ENCODE measurements at places on chromosomes 4 and X. TPM values are rescaled to one million over a fixed set of nuclear protein-coding genes. Genes with fewer than 3 reads are reported as not detected.
A peak's percentile ranks its signal among the peaks of the same experiment; 100 is the strongest.

GRCh38 chr4:109557433-109557832 lies 2.6 kb upstream of the MCUB start:
- DNase-seq: no peak

- no peak for DNase-seq
Observed at GRCh38 chr4:3203971-3204431, 45.0 kb upstream of the MSANTD1 start.

GRCh38 chr4:23973308-23973855 lies 83.5 kb upstream of the PPARGC1A start:
- no peak for DNase-seq

GRCh38 chrX:13168269-13168668 lies 123.8 kb upstream of the FAM9C start:
- DNase-seq: no peak

DNA sequence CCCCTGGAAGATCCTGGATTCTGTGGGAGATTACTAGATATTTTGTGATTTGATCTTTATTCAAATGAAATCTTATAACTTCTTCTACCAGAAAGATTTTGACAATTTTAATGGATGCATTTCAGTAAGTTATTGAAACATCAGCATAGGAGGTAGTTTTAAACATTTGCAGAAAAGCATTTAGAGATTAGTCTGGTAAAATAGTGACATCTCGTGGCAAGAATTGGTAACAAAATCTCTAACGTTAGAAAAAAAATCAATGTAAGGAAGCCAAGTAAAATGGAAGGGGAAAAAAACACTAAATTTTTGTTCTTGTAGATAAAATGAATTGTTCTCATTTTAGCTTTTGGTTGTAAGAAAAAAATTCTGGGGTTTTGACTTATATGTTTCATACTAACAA lies 73.3 kb downstream of the TASL start:
- no peak for DNase-seq

DNA sequence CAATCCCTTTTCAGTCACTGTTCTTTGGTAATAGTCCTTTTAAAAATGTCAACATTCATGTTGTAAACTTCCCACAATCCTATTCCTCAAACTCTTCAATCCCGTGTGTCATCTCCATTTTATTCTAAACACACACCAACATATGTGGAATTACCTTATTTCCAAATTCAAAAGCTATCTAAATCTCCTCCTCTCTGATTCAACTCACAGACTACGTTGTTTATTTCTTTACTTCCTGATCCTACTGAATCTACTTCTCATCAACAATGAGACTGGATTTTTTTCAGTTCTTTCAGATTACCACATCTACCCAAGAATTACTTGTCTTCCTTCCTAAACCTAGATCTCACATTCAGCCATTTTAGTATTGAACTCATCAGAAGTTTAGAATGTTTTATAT lies 188.2 kb downstream of the GABRB1 start:
- no peak for DNase-seq

- DNase-seq: no peak
Observed at GRCh38 chr4:25760518-25761157, 102.2 kb downstream of the SEL1L3 start.

GRCh38 chrX:19836337-19836736 lies 51.1 kb downstream of the SH3KBP1 start:
- no peak for DNase-seq

GRCh38 chr4:183348136-183348535 lies 25.9 kb upstream of the CLDN24 start:
- DNase-seq: no peak

GRCh38 chr4:17526695-17527477 lies 11.9 kb downstream of the CLRN2 start:
- DNase-seq: peak; percentile 56

DNA sequence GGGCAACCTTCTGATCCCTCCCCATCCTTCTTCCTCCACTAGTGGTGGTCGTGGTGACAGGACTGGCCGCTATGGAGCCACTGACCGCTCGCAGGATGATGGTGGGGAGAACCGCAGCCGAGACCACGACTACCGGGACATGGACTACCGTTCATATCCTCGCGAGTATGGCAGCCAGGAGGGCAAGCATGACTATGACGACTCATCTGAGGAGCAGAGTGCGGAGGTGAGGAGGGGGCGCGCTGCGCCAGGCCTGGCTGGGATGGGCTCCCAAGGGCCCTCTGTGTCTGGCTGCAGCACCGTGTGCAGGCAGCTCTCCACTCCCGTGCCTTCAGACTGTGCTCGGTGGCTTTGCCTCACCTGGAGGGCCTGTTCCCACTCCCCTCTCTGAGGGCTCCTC lies 24.3 kb downstream of the RBM10 start:
- no peak for DNase-seq

DNA sequence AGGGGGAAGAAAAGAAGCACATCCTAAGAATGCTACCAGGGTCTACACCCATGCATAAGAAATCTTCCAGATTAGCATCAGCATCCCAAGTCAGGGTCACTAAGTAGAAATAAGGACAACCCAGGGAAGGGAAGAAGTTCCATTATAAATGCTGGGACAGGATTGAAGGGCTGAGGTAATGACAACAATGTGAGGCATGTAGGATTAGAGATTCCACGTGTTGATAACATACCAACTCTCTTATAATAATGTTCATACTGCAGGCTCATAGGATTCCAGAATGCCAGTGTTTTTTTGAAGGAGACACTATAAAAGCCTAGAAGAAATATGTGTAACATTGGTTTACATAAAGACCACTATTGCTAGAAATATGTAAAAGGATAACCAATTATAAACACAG lies 201.2 kb downstream of the MID1IP1 start:
- no peak for DNase-seq

- DNase-seq: peak; percentile 53
Observed at GRCh38 chr4:108762559-108763225, at the start of gene ETNPPL. Gene ETNPPL, minus strand, starts transcription at chr4:108763053. Its CDS starts 155 bp downstream, at chr4:108762898.

- DNase-seq: no peak
Observed at GRCh38 chr4:136575146-136575545, 957.1 kb downstream of the PCDH18 start.

GRCh38 chr4:7398104-7398423 lies 36.7 kb downstream of the PSAPL1 start:
- DNase-seq: peak; percentile 35

DNA sequence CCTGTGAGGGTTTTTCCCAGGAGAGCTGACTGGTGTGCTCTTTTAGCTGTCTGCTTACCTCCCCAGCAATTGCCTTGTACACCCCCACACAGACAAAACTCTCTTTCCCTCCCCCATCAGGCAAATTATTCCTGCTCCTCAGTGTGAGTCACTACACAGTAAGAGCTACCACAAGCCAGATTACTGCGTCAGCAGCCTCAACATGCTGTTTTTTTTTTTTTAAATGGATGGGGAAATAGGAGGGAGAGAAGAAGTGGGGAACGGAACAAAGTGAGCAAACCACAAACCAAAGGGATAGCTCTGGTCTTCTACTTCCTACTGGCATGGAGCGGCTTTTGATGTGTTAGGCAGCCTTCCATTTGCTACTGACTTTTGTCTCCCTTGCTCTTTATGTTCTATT lies 107.5 kb upstream of the ACSL4 start:
- peak; percentile 42 for DNase-seq

- no peak for DNase-seq
Observed at GRCh38 chrX:42093756-42094155, 170.4 kb upstream of the CASK start.

DNA sequence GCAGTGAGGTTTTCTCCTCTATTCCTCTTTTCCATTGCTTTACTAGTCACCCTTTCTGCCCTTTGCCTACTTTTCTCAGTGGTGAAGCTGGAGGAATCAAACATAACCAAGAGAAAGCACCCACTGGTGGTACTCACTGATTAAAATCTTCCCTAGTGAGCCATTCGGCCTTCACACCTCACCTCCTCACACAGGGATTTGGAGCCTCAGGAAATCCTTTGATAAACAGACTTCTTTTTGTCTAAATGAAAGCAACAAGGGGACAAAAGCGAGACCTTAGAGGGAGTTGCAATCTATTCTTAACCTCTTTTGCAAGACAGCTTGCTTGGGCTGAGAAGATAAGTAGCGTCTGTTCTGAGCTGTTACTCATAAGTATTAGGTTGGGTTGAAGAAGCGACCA lies 572.6 kb downstream of the ZNF674 start:
- no peak for DNase-seq

DNA sequence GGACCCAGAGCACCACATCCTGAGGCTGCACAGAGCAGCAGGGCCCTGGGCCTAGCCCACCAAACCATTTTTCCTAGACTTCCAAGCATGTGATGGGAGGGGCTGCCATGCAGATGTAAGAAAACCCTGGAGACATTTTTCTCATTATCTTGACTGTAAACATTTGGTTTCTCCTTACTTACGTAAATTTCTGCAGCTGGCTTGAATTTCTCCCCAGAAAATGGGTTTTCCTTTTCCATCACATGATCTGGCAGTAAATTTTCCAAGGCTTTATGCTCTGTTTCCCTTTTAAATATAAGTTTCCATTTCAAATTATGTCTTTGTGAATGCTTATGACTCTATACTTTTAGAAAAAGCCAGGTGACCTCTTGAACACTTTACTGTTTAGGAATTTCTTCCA lies 945.9 kb upstream of the NDST4 start:
- no peak for DNase-seq

- DNase-seq: no peak
Observed at GRCh38 chr4:78298618-78299017, 241.5 kb downstream of the FRAS1 start.

- no peak for DNase-seq
Observed at GRCh38 chr4:138835832-138836533, 179.6 kb upstream of the NOCT start.

- DNase-seq: no peak
Observed at GRCh38 chr4:96170198-96170597, 330.3 kb downstream of the PDHA2 start.

DNA sequence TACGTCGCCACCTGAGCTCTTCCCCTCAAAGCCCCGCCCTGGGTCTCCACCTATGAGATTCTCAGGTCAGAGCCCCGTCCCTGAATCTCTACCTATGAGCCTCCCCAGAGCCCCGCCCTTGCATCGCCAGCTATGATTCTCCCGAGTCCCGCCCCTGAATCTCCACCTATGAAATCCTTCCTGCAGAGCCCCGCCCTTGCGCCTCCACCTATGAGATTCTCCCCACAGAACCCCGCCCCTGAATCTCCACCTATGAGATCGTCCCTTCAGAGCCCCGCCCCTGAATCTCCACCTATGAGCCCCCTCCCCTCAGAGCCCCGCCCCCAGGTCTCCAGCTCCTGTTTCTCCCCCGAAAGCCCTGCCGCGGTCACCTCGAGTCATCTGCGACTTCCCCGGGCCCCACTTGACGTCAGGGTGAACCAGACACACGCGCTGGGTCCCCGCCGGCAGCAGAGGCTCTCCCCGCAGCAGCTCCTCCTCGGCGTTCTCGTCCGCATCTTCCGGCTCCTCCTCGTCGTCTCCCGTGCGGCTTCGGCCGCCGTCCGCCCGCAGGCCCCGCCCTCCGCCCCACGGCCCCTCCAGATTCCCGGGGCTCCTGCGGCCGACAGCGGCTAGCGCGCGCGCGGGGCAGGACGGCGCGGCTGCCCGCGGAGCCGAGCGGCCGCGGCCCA lies 393 bp downstream of the GTPBP6 start:
- DNase-seq: peak; percentile 100

DNA sequence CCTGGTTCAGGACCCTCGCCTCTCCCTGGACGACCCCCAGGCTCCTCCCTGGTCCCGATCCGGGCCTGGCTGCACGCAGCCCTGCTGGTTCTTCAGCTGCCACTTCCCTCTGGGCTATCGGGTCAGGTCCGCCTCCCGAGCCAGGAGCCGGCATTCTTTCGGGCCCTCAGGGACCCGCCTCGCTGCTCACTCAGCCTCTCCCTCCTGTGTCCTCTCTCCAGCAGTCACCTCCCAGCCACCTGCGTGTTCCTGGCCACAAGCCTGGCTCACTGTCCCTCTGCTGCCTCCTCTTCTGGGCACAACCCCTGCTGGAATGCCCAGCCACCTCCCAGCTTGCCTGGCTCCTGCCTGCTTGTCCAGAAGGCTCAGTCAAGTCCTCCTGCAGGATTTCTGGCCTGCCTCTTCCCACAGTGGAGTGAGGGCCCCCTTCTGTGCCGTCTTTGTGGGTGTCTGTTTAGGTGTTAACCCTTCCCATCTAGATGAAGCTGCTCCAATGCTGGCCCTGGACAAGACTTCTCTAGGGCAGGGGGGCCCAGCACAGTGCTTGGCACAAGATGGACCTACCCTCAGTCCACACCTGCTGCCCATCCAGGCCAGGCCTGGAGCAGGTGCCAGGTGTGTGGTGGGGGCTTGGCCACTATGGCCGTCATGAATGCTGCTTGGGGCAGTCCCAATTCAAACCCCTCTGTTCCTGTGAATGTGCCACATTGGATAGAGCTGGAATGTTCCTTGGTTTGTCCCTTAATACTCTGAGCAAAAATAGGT lies 2.2 kb downstream of the WFS1 start:
- peak; percentile 75 for DNase-seq

GRCh38 chr4:165208741-165209388 lies 1.5 kb downstream of the KLHL2 start:
- no peak for DNase-seq

DNA sequence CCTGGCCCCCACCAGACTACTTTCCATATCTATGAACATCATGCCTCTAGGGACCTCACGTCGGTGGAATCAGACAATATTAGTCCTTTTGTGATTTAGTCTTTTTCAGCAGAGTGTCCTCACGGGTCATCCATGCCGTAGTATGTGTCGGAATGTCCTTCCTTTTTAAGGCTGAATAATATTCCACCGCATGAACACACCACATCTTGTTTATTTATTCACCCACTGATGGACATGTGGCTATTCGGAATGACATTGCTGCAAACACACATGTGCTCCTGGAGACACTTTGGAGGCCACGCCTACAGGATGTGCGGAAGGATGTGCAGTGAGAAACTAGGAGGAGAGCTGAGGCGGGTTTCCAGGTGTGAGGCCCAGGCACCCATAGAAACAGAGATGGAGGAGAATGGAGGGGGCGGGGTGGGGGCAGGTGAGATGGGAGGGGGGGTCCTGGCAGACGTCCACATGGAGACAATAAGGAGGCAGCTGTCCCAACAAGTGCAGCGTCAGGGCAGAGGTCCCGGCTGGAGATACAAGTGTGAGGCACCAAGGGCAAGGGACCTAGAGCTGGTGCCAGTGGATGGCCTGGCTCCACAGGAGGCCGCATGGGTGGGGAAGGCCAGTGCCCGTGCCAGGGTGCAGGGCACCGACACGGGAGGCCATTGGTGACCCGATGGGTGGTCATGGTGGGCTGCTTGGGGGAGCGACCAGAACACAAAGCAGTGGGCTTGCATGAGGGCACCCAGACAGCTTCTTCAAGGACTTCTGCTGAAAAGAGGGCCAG lies 20.7 kb downstream of the ZFYVE28 start:
- no peak for DNase-seq

RBMXL3 gene
- not detected for total RNA-seq

FRG2 gene
- not detected for total RNA-seq

BEND4 gene
- total RNA-seq: 0.03 TPM

ENPEP gene
- total RNA-seq: 8.5 TPM

UGT2B17 gene
- total RNA-seq: not detected

PRSS12 gene
- 0.21 TPM for total RNA-seq

UGT2B11 gene
- not detected for total RNA-seq

SCD5 gene
- 386 TPM for total RNA-seq

SH2D1A gene
- not detected for total RNA-seq

All from adrenal gland (tissue), 19 donors.